NCI-H226 (cell line): ENCODE measurements at places on chromosomes 3 and 15.

DNA sequence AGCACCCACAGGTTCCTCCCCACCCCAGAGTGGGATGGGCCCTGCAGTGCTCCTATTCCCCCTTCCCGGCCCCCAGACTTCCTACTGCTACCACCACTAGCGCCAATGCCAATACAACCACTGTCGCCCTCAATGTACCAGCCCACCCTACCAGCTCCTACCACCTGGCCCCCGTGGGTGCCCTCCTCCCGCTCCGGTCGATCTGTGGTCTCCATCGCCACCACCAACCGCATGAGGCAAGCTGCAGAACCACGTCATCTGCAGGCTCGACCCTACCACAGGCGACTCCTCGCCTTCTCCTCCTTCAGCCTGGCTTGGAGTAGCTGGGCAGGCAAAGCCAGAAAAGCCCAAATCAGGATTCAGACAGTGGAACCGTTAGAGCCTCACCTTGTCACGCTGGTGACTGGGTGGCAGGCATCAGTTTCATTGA, 179.3 kb downstream of the POTEB3 start:
- DNase-seq, result no peak

GRCh38 chr3:171269542-171269941, 190.7 kb downstream of the TNIK start:
- no peak for DNase-seq

DNA sequence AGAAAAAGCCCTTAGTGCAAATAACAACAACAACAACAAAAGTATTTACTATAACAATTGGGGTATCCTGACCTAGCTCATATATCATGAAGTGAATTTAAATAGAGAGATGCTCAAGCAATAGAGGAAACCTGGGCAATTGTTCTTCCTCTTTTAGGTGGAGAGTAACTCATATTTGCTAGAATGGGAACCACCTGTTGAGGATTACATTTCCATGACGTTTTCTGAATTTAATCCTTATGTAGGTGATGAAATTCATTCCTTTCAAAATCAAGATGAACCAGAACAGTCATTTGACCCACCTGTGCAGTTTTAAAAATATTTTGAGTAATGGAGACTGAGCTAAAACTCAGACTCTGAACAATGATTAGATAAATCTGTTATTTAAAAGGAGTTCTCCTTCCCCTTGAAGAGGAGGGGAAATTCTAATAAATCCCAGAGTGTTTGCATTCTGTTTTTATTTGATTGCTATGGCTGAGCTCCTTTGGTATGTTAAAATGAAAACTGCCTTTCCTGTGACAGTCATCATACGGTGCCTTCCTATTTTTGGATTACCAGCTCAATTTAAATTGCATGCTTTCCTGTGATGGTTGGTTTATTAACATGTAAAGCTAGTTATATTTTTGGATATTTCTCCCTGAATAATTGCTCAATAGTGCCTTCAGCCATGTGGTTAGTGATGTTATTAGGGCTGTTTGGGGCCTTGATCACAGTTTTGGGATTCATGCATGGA, 24.3 kb downstream of the VPS8 start:
- no peak for DNase-seq

- no peak for DNase-seq
Measured at GRCh38 chr3:32508711-32509110, 6.1 kb upstream of the CMTM6 start.
